ENCODE measurements at places on chromosomes 4 and X.

GRCh38 chr4:102042871-102043802 lies 252.6 kb downstream of the BANK1 start:
- DNase-seq: no peak

DNA sequence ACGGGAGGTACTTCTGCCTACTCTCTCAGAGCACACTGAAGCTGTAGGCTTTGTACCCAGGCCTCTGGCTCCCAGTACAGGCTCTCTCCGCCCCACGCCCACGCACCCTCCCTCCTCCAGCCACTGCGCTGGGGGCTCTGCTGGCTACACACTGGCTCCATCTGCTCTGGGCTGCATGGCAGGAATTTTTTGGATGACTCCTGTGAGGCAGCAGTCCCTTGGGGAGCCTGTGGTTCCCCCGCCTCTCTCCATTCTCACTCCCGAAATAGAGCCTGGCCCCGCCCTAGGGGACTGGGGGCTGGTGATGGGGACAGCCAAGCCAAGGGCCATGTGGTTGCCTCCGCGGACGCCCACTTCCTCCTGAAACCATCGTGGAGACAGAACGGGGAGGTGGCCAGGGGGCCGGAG lies 58.1 kb upstream of the ADRA2C start:
- peak; percentile 7 for DNase-seq

- no peak for DNase-seq
Measured at GRCh38 chr4:80492761-80493160, 157.2 kb downstream of the CFAP299 start.

- DNase-seq: no peak
Measured at GRCh38 chr4:77817304-77818072, 1.7 kb downstream of the CNOT6L start.

GRCh38 chr4:105631818-105632400 lies 76.6 kb downstream of the INTS12 start:
- DNase-seq: no peak

GRCh38 chr4:105389167-105389566 lies 84.7 kb downstream of the PPA2 start:
- no peak for DNase-seq

GRCh38 chr4:8761167-8761823 lies 110.3 kb downstream of the HMX1 start:
- DNase-seq: no peak

- no peak for DNase-seq
Measured at GRCh38 chrX:133837091-133837490, 148.3 kb downstream of the GPC3 start.

GRCh38 chr4:109738104-109738872 lies 8.4 kb upstream of the PLA2G12A start:
- DNase-seq: no peak

DNA sequence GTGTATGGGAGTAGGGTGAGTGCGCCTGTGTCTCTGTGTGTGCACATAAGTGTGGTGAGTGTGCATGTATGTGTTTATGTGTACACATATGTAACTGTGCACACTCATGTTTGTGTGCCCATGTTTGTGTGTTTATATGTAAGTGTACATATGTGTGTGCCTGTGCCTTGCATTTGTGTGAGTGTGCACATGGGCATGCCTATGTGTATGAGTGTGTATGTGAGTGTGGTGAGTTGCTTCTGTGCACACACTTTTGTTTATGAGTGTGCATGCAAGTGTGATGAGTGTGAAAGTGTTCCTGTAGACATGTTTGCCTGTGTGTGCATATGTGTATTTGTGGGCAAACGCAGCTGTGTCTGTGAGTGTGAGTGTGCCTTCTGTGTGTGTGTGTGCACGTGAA lies 7.2 kb downstream of the IL9R start:
- DNase-seq: no peak

- no peak for DNase-seq
Measured at GRCh38 chr4:5034206-5034605, 14.9 kb upstream of the CYTL1 start.

DNA sequence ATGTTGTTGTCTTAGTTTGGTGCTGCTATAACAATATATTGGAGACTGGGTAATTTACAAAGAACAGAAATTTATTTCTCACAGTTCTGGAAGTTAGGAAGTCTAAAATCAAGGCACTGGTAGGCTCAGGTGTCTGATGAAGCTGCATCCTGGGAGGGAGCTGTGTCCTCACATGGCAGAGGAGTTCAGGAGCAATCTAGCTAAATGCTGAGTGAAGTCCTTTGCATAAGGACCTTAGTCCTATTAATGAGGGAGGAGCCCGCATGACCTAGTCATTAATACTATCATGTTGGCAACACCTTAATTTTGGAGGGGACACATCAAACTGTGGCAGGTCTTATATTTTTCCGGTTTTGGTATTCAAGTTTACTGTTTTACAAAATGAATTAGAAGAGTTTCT lies 36.0 kb upstream of the NSUN7 start:
- no peak for DNase-seq

GRCh38 chr4:85717847-85718246 lies 242.9 kb downstream of the ARHGAP24 start:
- no peak for DNase-seq

- DNase-seq: no peak
Measured at GRCh38 chr4:114078636-114079035, 99.2 kb upstream of the ARSJ start.

- no peak for DNase-seq
Measured at GRCh38 chr4:7893539-7893938, 46.1 kb downstream of the AFAP1 start.

DNA sequence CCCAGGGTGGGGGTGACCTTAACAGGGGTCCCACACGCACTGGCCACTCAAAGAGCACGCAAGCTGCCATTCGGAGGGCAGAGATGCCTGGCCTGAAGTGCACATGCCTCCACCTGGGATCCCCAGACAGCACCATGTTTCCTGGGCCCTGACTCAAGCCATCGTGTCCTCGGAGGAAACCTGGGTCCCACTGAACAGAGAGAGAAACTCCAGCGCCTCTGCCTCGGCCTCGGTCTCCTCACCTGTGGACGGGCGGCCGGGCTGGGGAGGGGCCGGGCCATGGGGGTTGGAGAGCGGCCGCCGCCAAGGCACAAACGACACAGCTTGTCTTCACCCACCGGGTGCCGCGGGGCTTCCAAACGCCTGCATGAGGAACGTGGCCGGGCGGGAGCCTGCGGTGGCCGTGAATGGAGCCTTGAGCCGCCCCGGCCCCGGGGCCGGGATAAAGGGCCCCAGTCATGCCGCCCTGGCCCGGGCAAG lies 30.0 kb upstream of the FGFR3 start:
- DNase-seq: no peak

GRCh38 chr4:42955746-42956505 lies 63.4 kb downstream of the GRXCR1 start:
- DNase-seq: no peak

DNA sequence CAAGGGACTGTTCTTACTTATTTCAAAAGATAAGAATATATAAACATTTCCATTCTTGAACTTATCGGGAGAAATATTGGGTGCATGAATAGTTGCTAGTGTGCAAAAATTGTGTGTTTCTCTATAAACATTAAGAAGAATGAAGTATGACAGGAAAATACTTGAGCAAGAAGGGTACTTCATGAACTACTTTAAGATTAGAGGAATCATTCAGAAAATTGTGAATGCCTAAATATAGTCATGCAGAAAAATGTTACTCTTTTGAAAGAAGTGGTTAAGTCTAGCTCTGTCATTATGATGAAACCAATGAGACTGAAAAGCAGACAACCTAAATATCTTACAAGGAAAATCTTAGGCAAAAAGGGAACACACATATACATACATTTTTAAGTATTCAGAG lies 207.8 kb upstream of the PCDH18 start:
- no peak for DNase-seq

DNA sequence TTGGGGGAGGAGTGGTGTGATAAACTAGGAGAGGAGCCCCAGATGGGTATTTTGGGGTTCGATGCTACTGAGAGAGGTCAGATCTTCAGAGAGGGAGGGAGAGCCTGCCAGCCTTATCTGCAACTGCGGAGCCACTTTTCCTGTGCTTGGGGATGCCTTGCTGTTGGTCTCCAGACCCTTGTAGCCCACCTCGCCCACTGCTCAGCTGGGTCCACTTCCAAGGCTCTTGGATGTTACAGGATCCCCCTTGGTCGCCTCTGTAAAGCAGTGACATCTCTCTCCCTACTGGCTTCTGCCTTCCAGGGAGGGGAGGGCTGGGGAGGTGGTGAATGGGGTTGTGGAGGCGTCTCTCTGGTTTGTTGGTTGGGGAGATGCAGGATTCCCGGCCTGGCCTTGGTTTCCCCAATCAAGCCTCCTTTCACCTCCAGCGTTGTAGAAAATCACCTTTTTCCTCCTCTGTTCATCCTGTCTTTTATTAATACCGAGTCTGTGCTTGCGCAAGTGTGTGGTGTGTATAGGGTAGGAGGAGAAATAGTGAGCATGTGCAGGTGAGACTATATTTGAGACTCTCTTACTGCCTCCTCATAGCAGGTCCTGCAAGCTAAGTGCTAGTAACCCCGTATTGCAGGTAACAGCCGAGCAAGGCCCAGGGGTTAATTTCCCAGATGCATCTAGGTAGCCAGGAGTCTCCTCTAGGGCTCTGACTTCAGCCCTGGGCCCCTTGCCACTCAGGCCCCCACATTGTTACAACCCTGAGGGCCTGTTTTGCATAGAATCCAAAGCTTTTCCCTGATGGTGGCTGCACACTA lies 337.4 kb downstream of the ARHGAP10 start:
- DNase-seq: no peak

DNA sequence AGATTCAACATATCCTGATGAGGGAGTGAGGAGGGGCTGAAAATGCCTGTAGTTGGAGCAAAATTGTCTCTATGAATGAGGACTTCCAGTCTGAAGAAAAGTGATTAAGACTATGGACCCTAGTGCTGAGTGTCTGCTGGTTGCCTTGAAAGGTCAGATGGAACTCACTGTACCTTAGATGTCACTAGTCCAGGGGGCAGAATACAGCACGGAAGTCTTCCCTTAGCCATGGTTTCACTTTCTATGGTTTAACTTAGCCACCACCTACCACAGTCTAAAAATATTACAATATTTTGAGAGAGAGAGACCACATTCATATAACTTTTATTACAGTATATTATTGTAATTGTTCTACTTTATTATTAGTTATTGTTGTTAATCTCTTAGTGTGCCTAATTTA lies 223.1 kb downstream of the FMR1NB start:
- DNase-seq: no peak

GRCh38 chrX:20059467-20060128 lies 57.1 kb downstream of the MAP7D2 start:
- no peak for DNase-seq

DNA sequence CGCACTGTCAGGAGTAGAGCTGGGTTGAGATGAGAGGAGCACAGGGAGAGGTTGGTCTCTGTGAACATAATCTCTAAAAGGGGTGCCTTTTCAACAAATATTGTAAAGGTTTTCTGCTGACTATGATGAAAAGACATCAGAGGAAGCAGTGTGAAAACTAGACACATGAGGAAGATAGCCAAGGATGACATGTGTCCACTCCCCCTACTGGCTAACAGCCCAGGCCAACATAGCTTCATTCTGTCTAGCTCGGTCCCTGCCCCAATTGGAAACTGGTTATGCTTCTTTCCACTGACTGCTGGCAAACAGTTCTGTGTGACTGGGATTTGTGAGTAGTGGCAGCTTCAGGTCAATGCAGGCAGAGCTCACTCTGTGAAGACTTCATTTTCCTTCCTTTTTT lies 115.4 kb upstream of the ESX1 start:
- no peak for DNase-seq

GRCh38 chr4:105022811-105023667 lies 123.6 kb upstream of the TET2 start:
- peak; percentile 22 for DNase-seq

Data from CMK (cell line).